ENCODE measurements at places on chromosomes 5 and 9. TPM values are rescaled to one million over a fixed set of nuclear protein-coding genes. Genes with fewer than 3 reads are reported as not detected.
A peak's percentile ranks its signal among the peaks of the same experiment; 100 is the strongest.

The BAAT gene
- not detected for polyA plus RNA-seq

The SPRY4 gene
- polyA plus RNA-seq: 9.2 TPM

The MEF2C gene
- 3.2 TPM for polyA plus RNA-seq

- H3K27me3 ChIP-seq: no peaks in the 10 kb centered on the region
- H3K27ac ChIP-seq: no peak overlapping the region
- no peaks in the 10 kb centered on the region for H3K36me3 ChIP-seq
- H3K4me1 ChIP-seq: no peaks in the 10 kb centered on the region
- no peak overlapping the region for H3K4me3 ChIP-seq
- DNase-seq: no peak
Observed at GRCh38 chr9:37255187-37255586, 134.8 kb downstream of the ZCCHC7 start.

GRCh38 chr5:158471535-158471924 lies 612.6 kb upstream of the CLINT1 start:
- H3K4me3 ChIP-seq: no peak overlapping the region
- H3K4me1 ChIP-seq: no peaks in the 10 kb centered on the region
- no peaks in the 10 kb centered on the region for H3K36me3 ChIP-seq
- no peaks in the 10 kb centered on the region for H3K27me3 ChIP-seq

DNA sequence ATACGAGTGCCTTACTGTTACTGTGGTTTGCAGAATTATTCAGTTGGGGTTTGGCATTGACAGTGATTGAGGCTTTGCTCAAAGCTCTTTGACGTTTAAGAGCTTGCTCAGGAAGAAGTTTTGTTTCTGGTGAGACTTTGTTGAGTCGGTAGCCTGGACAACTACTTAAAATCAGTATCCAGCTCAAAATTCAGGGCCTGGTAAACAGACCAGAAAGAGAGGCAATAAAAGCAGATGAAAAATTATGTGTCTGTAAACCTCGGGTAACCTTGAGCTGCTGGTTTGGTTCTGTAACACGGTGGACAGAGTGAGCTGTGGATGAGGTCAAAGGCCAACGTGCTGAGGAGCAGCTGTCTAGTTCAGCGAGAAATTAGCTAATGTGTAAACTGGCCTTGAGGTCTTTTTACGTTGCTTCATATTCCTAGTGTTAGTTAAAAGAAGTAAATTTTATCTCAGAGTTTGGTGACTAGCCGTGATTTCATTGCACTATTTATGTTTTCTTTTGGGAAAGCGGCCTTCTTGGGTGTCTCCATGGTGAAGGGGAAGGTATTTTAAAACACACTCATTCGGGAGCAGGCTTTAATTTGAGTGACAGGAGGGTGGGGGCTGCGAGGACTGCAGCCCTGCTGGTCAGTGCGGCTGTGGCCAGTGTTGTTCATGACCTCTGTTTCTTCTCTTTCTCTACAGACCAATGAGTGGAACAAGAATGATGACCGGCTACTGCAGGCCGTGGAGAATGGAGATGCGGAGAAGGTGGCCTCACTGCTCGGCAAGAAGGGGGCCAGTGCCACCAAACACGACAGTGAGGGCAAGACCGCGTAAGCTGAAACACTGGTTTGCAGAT lies 82.0 kb upstream of the TTC23L start:
- no peak for DNase-seq
- peaks cover 16% of the 10 kb centered on the region for H3K4me1 ChIP-seq
- H3K36me3 ChIP-seq: peaks cover 33% of the 10 kb centered on the region

DNA sequence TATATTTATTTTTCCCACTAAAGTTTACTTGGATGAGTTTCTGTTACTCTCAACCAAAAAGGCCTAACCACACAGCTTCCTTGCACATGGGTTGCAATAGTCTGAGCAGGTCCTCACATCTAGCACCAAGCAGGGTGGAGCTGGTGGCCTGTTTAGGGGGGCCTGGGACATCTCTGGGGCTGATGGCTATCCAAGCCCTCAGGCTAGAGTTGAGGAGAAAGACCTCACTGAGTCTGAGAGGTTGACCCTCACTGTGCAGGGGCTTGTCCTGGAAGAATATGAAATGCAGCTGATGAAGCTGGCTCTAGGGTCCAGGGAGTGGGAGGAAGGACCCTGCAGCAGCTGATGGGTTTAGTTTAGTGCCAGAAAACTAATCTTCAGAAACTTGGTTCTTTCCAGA lies 217.1 kb upstream of the MVB12B start:
- no peak overlapping the region for H3K4me3 ChIP-seq
- no peak overlapping the region for H3K27ac ChIP-seq
- H3K4me1 ChIP-seq: no peaks in the 10 kb centered on the region
- H3K27me3 ChIP-seq: peaks cover 11% of the 10 kb centered on the region

- H3K36me3 ChIP-seq: peaks cover 29% of the 10 kb centered on the region
- H3K27ac ChIP-seq: peak overlapping the region; percentile 88
- peak overlapping the region; percentile 96 for H3K4me3 ChIP-seq
- H3K4me1 ChIP-seq: peaks cover 36% of the 10 kb centered on the region
- DNase-seq: peak; percentile 46
Observed at GRCh38 chr5:73444499-73445438, 3.8 kb downstream of the FOXD1 start.

- H3K4me1 ChIP-seq: peaks cover 8% of the 10 kb centered on the region
- H3K27me3 ChIP-seq: no peaks in the 10 kb centered on the region
- no peaks in the 10 kb centered on the region for H3K36me3 ChIP-seq
- no peak for DNase-seq
- H3K4me3 ChIP-seq: no peak overlapping the region
Observed at GRCh38 chr9:111890334-111890733, 6.3 kb upstream of the UGCG start.
